ENCODE measurements at places on chromosomes 4 and X.

DNA sequence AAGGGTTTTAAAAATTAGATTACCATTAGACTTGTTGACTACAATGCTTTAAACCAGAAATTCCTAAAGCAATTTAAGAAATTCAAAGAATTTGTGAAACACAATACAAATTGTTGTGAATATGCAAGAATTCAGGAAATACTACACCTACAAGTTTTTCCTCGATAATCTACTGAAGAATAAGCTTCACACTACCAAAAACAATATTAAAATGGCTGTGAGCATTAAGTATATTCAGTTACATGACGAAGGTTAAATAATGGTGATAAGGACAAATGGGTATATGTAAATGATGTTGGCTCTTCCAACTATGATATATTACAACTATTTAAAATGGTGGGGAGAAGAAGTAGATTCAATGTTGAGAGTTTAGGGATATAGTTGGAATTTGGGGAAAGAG, 111.1 kb upstream of the HTR2C start:
- DNase-seq = no peak

DNA sequence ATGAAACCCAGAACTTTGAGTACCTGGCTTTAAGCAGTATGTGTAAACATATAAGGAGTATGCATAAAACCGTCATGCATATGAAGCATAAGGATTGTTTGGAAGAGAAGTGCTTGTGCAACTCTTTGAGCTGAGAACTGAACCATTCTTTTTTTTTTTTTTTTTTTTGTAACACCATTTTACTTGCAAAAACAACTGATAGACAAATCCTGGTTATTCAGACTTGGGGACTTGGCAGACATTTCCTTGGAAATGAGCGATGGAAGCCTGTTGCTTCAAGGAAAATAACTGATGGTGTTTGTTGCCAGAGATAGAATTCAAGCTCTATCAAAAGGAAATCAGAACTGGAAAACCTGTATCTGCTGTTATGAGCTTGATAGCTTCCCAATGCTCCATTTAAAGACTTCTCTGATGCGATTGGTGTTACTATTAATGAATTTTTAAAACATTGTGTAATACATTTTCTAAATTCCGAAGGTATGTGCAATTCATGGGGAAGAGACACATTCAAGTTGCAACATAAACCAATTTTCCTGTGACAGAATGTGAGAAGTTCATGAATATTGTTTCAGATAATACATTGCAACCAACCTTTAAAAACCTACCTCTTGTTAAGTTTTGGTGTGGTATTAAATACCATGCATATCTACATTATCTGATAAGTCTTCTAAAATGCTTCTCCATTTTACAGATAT, 47.0 kb upstream of the FAT1 start:
- DNase-seq = peak; percentile 79

- DNase-seq = no peak
Observed at GRCh38 chr4:120750152-120750525, 172.4 kb downstream of the PRDM5 start.

DNA sequence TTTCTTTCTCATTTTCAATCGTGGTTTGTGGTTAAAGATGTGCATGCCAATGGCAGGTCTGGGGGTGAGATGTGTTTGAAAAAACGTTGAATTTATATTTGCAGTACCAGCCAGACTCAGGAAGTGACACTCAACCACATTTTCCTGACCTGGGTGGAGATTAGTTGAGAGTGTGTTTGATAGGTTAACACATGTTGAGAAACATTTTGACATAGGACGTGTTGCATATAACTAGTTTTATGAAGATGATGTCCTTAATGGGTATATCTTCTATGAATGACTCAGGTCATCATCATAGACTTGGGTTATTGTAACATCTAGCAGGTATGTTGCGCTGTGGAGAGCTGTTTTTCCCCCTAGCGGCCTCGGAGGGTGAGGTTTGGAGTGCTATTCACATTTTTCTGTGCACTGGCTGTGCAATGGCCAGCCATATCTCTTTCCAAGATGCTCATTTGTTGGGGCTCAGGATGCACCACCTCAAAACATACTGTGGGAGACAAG, 21.7 kb upstream of the CD38 start:
- DNase-seq = no peak

GRCh38 chr4:40952672-40953071, 202.9 kb downstream of the NSUN7 start:
- DNase-seq = no peak

- DNase-seq = no peak
Observed at GRCh38 chr4:56215141-56215783, 172.0 kb downstream of the AASDH start.

Data from fibroblast of skin of left biceps (primary cell).